Activated CD8-positive, alpha-beta T cell treated with anti-CD3 and anti-CD28 coated beads for 36 hours (primary cell): ENCODE measurements at places on chromosomes 6 and 20. TPM values are rescaled to one million over a fixed set of nuclear protein-coding genes. Genes with fewer than 3 reads are reported as not detected.

Gene SUMO4
- 4.7 TPM for total RNA-seq

Gene PGC
- not detected for total RNA-seq

Gene NRSN1
- total RNA-seq, result not detected

Gene IPCEF1
- total RNA-seq, result 24.3 TPM

Gene JPH2
- total RNA-seq, result 0.47 TPM

Gene GLP1R
- 1.1 TPM for total RNA-seq

Gene WFDC5
- not detected for total RNA-seq

Gene FOXF2
- not detected for total RNA-seq

Gene GGTLC1
- total RNA-seq, result not detected

Gene TTLL9
- total RNA-seq, result not detected

Gene OR2B6
- not detected for total RNA-seq

Gene EYS
- total RNA-seq, result not detected

Gene BMP2
- total RNA-seq, result not detected

Gene NRN1
- 7.1 TPM for total RNA-seq

Gene TFAP2D
- not detected for total RNA-seq

Gene COL21A1
- not detected for total RNA-seq

Gene SMIM8
- total RNA-seq, result 10.7 TPM
